Pulmonary artery endothelial cell (primary cell): ENCODE measurements at places on chromosomes 6 and 20. TPM values are rescaled to one million over a fixed set of nuclear protein-coding genes. Genes with fewer than 3 reads are reported as not detected.

Gene BMP6
- 281 and 299 TPM in 2 replicates for total RNA-seq

Gene REV3L
- total RNA-seq, result 19.7 and 20.0 TPM in 2 replicates

Gene LZTS3
- total RNA-seq, result 3.2 and 4.1 TPM in 2 replicates

Gene KIFC1
- total RNA-seq, result 19.9 and 40.4 TPM in 2 replicates

Gene MCHR2
- not detected in 2 replicates for total RNA-seq

Gene MTFR2
- total RNA-seq, result 1.9 and 4.5 TPM in 2 replicates

Gene MAN1A1
- total RNA-seq, result 29.6 and 35.7 TPM in 2 replicates

Gene UFL1
- 21.2 and 24.4 TPM in 2 replicates for total RNA-seq

Gene TRIM10
- not detected in 2 replicates for total RNA-seq

Gene SLC16A10
- total RNA-seq, result not detected in 2 replicates

Gene SRSF12
- total RNA-seq, result 0.25 and 0.46 TPM in 2 replicates

Gene DDO
- 0.53 and 2.7 TPM in 2 replicates for total RNA-seq

Gene PGC
- not detected in 2 replicates for total RNA-seq

Gene PRRT1
- total RNA-seq, result 0.07 TPM in 1 of 2 replicates, not detected in the other

Gene C20orf204
- total RNA-seq, result 1.7 and 1.9 TPM in 2 replicates

Gene CDS2
- 34.2 and 58.8 TPM in 2 replicates for total RNA-seq

Gene PLCB1
- total RNA-seq, result 13.6 and 17.6 TPM in 2 replicates

Gene PAX1
- not detected in 2 replicates for total RNA-seq

Gene CAGE1
- 0.04 and 0.13 TPM in 2 replicates for total RNA-seq

Gene MATN4
- not detected in 2 replicates for total RNA-seq

Gene HLA-DPA1
- total RNA-seq, result 1.4 TPM in 1 of 2 replicates, not detected in the other

Gene GTSF1L
- total RNA-seq, result not detected in 2 replicates

Gene FOXP4
- 2.9 and 3.1 TPM in 2 replicates for total RNA-seq

Gene MUCL3
- not detected in 2 replicates for total RNA-seq

Gene PGK2
- total RNA-seq, result not detected in 2 replicates

Gene TNNC2
- total RNA-seq, result not detected in 2 replicates

Gene ARMC2
- 0.99 and 1.1 TPM in 2 replicates for total RNA-seq

Gene CABLES2
- 1.2 and 1.4 TPM in 2 replicates for total RNA-seq

Gene ETV7
- 0.35 and 0.40 TPM in 2 replicates for total RNA-seq
